ENCODE measurements at places on chromosomes 7 and 10. TPM values are rescaled to one million over a fixed set of nuclear protein-coding genes. Genes with fewer than 3 reads are reported as not detected.
A peak's percentile ranks its signal among the peaks of the same experiment; 100 is the strongest.

The ARHGAP12 gene
- total RNA-seq = 35.9 TPM

DNA sequence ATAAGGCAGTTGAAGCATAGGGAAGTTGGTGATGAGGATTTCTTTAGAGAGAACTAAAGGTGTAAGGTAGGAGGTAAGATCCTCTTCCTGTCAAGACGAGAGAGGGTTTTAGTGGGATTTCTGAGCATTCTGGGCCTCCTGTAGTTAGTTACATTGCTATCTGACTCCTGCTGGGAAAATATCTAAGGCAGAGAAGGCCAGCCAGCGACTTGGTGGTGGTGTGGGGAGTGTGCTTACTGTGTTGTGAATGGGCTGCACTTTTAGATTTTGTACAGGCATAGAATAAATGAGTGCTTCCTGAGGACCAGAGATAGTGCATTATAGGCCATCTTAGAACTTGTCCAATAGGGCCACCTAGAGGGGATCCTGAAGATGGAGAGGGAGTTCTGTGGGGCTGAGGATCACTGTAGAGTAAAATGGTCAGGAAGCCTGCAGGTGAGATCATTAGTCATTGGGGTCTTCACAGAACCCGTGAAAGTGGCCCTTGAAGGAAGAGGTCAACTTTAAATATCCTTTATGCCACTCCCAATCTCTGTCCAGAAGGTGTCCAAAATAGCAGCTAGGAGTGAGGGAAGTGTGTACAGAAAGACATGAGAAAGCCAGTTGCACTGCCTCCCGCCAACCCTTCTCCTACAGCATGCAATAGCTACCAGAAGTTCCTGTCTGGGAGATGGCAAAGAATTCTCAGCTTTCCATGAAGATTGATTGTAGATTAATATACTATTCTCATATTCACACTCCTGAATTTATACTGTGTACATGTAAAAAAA, 266.6 kb downstream of the POLR1F start:
- peak; percentile 49 for DNase-seq

DNA sequence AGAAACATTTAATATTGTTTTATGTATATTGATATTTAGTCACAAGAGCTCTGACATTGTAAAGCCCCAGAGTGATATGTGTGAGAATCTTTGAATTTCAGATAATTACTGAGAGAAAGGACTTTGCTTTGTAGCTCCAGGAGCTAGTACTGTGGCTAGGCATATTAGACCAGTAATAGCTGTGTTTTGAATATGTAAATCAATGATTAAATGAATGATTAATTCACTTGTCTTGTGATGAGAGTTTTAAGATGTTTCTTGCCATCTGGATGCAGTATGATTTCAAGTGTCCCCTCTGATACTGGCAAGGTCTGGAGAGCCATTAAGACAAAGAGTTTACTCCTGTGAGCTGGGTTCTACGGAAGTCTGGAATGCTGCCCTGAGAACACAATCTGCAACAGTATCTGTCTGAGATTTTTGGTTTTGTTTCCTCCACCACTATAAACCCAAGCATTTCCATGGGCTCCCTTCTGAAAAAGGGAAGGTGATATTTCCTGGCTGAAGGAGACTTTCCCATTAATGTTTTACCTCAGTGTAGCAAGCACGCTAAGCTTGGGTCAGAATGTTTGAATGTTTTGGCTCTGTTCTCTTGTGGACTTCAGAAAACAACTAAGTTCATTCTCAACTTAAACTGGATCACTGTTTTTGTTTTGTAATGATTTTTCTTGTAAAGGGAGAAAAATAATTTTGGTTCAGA, 61.3 kb upstream of the BICC1 start:
- DNase-seq = no peak

- DNase-seq = no peak
These were observed 650.9 kb upstream of the GALNT17 start for GRCh38 chr7:70480927-70481569.

DNA sequence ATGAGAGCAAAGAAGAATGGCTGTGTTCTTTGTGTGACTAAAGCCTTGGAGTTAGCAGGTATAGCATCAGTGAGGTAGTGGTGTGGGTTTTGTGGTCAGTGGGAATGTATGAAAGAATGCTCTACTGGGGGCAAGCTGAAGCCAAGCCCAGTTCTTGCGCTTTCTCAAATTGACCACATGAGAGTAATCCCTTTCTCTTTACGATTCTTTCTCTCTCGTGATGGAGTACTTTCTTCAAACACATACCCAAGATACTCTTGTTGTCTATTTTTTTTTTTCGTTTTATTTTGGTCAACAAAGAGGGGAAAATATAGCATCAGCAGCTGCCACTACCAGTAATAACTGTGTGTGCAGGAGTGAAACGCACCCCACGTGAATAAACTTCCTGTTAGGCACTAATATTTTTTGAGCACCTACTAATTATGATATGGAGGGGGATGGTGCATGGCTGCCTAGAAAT, 8.4 kb upstream of the PANK1 start:
- DNase-seq = no peak

GRCh38 chr7:87328281-87328680, 17.2 kb upstream of the CROT start:
- no peak for DNase-seq

- DNase-seq = no peak
These were observed 237.4 kb downstream of the SEMA3D start for GRCh38 chr7:84949501-84949900.

DNA sequence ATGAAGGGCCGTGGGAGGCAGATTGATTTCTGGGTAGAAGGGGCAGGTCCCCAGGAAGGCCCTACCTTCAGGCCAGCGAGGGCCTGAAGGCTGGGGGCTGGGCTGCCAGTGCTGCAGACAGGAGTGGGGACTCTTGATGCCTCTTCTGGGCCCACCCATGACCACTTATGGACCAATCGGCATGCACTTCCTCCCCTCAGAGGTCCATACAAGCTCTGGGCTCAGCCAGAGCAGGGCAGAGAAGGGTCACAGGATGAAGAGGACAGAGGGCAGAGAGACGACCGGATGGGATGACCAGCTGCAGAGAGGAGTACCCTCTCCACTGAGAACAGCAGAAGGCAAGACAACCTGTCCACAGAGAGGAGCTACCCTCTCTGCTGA, 120.1 kb downstream of the DYNC2I1 start:
- DNase-seq = no peak

- no peak for DNase-seq
These were observed 103.3 kb upstream of the PFKP start for GRCh38 chr10:2963889-2964631.

DNA sequence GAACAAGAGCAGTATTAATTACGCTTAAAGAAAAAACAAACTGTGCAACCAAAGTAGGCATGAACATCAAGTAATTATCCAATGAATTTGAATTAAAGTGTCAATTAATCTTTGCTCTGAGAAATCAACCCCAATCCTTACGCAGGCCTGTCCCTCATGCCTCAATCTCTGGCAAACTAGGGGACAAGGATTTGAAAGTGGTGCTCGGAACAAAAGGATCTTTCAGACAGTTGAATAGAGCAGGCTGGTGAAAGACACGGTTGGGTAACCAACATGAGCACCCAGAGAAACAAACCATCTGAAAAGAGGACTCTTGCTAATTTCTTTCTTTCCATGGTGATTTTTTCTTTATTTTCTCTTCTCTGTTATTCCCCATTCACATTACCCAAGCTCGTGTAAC, 203.5 kb upstream of the PHF14 start:
- no peak for DNase-seq
